ENCODE measurements at places on chromosomes 4 and X.

DNA sequence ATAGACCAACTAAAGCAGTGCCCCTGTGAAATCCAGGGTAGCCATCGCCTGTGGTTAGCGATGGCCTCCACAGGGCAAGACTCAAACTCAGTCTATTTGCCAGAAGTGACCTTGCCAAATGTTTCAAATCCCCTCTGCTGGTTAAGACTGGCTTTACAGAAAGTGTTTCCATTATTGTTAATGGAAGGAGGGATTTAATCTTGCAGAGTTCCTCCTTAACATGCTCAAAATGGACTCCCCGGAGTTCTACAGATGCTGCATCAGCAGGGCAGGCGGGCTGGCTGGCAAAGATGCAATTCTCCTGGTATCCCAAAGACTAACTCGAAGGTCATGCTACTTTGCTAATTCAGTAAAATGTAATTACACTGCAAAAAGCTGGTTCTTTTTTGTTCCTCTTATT lies 313.0 kb upstream of the SLC7A11 start:
- no peak for DNase-seq

DNA sequence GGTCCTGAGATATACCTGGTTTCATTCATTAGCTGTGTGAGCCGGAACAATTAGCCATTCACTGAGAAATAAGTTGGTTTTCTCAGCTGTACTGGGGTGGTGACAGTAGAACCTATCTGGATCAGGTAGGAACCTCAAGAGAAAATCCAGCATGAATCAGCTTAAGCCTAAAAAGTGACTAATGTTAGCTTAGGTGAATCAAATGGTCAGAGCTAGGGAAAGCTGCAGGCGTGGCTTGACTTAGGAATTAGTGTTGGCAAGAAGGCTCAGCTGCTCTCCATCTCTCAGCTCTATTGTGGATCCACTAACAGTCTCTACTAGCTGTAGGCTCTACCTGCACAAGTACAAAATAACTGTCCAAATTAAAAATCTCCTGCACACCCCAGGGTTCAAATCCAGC lies 1025.5 kb downstream of the RAB28 start:
- no peak for DNase-seq

- DNase-seq: no peak
Measured at GRCh38 chr4:26413582-26413981, 76.7 kb downstream of the CCKAR start.

- DNase-seq: no peak
Measured at GRCh38 chr4:31283679-31284078, 563.5 kb downstream of the PCDH7 start.

DNA sequence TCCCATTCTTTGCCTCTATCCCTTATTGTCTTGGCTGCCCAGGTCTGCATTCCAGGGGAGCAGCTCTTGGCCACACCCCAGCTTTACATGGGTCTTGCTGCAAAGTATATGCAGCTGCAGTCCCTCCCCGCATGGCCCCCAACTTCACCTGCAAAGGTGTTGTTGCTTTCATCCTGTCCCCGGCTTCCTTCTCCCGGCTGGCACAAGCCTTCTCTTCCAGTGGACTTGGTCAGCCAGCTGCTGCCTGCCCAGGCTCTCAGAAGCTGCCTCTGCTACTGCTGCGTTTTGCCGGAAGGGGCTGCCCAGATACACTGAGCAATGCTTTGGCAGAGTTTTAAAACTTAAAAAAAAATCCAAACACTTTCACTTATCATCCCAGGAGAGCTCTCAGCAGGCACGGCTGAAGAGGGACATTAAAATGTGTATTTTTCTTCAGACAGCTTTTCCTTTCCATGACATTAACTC lies 121.2 kb upstream of the PDLIM3 start:
- DNase-seq: no peak

GRCh38 chrX:68249401-68249831 lies 183.9 kb downstream of the OPHN1 start:
- no peak for DNase-seq

Data from NCI-H1930 (cell line).